ENCODE measurements at places on chromosomes 1 and 21.
A peak's percentile ranks its signal among the peaks of the same experiment; 100 is the strongest.

DNA sequence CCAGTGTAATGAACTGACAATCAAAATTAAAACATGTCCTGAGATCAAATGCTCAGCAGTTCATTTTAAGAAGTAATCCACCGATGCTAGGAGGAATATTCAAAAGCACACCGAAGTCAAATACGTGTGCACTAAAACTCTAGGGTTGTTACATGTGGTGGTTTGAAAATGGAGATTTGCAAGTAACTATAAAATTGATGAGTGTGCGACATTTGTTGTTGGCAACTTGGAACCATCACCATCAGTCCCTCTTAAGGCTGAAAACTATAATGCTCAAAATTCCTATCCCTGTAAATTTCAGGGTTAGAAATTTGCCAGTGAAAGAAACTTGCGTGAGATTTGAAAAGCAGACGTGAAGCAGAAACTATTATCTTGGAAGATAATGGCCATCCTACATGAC, 13.3 kb upstream of the SGIP1 start:
- DNase-seq = no peak

GRCh38 chr21:36630485-36631206, 68.3 kb upstream of the SIM2 start:
- DNase-seq = peak; percentile 63

GRCh38 chr1:65554829-65555228, 134.4 kb downstream of the LEPR start:
- no peak for DNase-seq

- DNase-seq = no peak
Measured at GRCh38 chr1:97308131-97308530, 586.5 kb downstream of the PTBP2 start.

- no peak for DNase-seq
Measured at GRCh38 chr1:59232216-59232615, 64.7 kb upstream of the FGGY start.

GRCh38 chr21:28639737-28640136, 352.9 kb downstream of the LTN1 start:
- no peak for DNase-seq

GRCh38 chr1:47819574-47819888, 177.7 kb downstream of the TRABD2B start:
- no peak for DNase-seq

DNA sequence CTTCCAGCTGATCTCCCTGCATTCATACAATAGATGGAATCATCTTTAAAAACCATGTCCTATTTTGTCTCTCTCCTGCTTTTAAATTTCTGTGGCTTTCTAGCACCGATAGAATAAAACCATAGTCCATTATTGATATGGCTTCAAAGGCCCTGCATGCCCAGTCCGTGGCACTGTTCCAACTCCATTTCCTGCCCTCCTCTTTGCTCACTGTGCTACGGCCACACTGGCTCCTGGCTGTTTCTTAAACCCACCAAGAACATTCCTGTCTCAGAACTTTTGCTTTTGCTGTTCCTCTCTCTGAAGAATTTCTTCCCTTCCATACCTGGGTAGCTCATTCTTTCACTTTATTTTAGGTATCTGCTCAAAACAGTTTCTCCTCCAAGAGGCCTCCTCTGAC, 7.2 kb downstream of the SLAMF1 start:
- DNase-seq = peak; percentile 25

GRCh38 chr1:108719656-108720435, 7.1 kb downstream of the FNDC7 start:
- DNase-seq = peak; percentile 50

GRCh38 chr1:162117039-162117774, 47.7 kb downstream of the NOS1AP start:
- DNase-seq = no peak

- no peak for DNase-seq
Measured at GRCh38 chr1:2232916-2233438, 4.9 kb downstream of the SKI start.

DNA sequence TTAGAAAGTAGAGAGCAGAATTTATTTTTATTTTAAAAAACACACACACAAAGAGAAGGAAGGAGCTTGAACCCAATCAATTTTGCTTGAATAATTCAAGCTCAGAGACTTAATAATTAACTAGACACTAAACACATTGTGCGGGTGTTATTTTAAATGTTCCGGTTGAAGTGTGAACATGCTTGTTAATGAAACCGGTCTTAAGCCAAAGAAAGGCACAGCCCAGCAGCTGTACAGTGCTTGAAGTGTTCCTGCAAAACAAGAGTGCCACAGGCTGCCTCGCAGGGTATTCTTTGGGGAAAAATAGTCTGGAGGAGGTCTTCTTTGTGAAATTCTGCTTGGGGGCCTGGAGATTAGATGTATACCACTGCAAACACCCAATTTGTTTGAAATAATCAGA, 2.2 kb upstream of the CDC42BPA start:
- no peak for DNase-seq

GRCh38 chr21:28459193-28459592, 533.5 kb downstream of the LTN1 start:
- DNase-seq = no peak

- no peak for DNase-seq
Measured at GRCh38 chr1:113783254-113784103, 24.2 kb upstream of the PHTF1 start.

DNA sequence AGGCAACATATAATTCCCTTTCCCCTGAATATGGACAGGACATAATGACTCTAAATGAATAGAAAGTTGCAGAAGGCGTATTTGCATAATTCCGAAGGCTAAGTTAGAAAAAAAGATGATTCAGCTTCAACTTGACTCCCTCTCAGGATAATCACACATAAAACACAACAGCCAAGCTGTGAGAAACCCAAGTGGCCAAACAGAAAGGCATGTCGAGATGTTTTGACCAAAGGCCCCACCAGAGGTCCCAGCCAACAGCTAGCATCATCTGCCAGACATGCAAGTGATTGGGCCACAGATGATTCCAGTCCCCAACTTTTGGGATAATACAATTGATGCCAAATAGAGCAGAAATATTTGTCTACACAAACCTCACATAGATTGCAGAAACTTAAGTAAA, 444.9 kb downstream of the LTN1 start:
- DNase-seq = no peak

GRCh38 chr1:86191958-86192357, 35.4 kb upstream of the COL24A1 start:
- no peak for DNase-seq

DNA sequence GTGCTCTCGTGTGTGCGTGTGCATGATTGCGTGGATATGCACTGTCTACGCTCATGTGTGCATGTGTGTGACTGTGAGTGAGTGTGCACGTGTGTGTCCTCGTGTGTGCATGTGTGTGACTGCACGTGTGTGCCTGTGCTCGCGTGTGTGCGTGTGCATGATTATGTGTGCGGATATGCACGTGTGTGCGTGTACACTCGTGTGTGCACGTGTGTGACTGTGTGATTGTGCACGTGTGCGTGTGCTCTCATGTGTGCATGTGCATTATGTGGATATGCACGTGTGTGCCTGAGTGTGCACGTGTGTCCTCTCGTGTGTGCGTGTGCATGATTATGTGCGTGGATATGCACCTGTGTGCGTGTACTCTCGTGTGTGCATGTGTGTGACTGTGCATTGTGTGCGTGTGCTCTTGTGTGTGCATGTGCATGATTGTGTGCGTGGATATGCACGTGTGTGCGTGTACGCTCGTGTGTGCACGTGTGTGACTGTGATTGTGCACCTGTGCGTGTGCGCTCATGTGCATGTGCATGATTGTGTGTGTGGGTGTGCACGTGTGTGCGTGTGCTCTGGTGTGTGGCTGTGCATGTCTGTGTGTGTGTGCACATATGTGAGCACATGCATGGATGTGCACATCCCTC, 2.2 kb downstream of the MMEL1 start:
- DNase-seq = no peak

DNA sequence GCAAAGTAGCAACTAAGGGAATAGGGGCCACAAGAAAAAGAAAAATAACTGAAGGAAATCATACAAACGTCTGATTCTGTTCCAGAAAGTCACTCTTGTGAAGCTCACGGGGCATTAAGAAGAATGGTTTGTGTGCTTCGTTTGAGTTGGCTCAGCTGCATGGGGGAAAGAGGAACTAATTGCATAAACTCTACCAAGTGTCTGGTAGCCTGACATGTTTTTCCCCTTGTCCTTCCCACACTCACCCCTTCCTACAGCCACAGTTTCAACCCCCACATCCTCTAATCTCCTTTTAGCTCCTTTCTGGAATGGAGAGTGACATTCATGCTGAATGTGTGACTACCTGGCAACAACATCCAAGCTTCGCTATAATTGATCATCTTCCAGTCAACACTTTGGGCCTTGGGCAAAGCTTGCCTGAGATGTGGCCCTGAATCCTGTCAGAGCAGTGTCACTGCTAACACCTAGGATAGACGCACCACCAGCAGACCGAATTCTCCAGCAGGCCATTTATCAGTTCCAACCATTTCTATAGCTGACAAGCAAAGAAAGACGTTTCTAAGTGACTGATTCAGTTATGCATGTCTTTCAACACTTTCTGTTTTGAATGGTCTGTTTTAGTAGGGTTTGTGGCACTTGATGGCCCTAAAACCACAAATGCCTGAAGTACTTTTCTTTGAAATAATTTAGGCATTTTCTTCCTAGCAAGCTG, 439.6 kb downstream of the TTLL7 start:
- no peak for DNase-seq

GRCh38 chr1:229164836-229165735, 105.8 kb upstream of the RAB4A start:
- DNase-seq = peak; percentile 9

GRCh38 chr1:146032631-146033219, 11.2 kb upstream of the HJV start:
- DNase-seq = peak; percentile 68

- DNase-seq = no peak
Measured at GRCh38 chr1:233998891-233999290, 94.4 kb downstream of the SLC35F3 start.

DNA sequence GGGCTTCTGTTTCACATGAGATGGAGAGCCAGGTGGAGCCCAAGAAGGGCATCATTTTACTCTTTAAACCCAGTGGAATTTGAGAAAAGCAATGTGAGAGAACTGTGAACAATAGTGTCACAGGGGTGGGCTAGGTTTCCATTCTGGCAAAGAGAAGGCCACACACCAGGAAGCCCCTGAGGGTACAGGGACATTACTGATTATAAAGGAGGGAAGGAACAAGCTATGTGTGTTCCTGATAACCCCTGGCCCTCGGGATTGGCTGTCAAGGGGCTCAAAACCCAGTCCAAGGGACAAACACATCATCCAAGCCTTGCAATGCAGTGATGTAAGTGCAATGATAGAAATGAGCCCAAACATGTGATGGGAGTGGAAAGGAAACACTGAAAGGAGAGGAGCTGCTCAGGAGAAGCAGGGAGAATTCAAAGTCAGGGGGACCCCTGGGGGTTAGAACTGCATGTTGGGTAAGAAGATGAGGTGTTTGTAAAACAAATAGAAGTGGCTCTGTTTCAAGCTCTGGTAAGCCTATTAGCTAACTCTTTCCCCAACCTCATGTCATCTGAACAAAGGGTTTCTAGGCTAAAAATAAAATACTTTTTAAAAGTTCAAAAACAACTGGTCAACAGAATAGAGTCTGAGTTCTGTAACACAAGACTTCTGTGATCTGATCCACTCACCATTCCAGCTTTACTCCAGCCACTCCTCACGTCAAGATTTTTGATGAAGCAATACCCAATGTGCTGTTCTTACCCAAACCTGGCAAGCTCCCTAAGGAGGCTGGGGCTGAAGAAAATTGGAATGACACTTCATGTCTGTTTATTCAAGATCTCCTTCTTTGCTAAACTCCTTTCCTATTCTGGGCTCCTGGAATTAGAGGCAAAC, 51.1 kb upstream of the IL12RB2 start:
- DNase-seq = no peak

DNA sequence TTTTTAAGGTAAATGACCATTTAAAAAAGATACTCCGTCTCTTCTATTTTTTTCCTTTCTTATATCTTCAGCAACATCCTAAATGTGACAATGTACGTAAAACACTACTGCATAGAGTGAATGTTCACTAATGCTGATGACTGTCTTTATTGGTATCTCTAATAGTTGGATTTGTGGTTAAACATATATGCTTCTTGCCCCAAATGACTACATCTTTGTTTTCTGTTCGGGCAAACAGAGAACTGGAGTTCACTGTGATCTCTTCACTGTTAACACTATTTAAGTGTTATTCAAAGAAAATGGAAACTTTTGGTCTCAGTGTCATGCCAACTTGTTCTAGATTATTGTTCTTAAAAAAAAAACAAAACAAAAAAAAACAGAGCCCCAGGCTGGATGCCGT, 109.4 kb downstream of the KIF26B start:
- no peak for DNase-seq
